ENCODE measurements at places on chromosomes 4 and X.

GRCh38 chr4:124710911-124711310 lies 1.6 kb downstream of the ANKRD50 start:
- DNase-seq, result no peak

- no peak for DNase-seq
Measured at GRCh38 chr4:168293386-168293975, 25.1 kb downstream of the DDX60 start.

DNA sequence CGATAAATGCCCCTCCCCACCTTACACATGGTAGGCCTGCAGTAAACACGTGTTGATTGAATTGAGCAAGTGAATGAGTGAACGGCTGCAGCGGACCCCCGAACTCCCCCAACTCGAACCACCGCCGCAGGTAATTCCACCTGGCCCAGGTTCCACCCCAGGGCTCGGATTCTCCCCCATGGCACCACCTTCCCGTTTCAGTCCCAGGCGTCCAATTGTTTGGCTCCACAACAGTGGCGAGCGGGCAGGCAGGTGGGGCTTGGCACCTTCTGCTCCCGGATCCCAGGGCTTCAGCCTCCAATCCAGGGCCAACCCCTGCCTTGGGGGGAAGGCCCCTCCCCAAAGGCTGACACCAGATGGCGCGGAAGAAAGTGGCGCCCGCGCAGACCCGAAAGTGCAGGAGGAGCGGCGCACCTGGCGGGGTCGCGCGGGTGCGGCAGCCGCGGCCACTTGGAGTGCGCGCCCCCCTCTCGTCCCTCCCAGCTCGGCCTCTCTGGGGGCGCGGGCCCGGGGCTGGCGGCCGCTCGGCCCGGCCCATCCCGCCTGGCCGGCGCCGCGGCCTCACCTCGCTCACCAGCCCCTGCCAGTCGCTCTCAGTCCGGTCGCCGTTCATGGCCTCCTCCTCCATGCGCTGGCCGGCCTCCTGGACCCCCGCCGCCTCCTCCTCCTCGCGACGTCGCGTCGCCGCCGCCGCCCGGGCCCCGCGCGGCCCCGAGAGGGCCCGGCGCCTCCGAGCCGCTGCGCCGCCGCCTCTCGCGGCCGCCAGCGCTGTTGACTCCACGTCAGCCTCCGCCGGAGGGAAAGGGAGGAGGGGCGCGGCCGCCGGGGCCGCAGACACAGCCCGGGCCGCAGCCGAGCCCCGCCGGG lies at the start of gene CCDC149:
Gene CCDC149 (minus strand): TSS at position 791 of the 867 bp plus-strand sequence. CDS start 178 bp downstream, at position 613.
- DNase-seq, result no peak

GRCh38 chr4:165151734-165152133 lies 39.1 kb upstream of the TMEM192 start:
- no peak for DNase-seq

- DNase-seq, result no peak
Measured at GRCh38 chr4:118825799-118826198, 10.1 kb downstream of the SEC24D start.

GRCh38 chrX:13790206-13791131 lies 26.4 kb downstream of the GPM6B start:
- DNase-seq, result no peak

DNA sequence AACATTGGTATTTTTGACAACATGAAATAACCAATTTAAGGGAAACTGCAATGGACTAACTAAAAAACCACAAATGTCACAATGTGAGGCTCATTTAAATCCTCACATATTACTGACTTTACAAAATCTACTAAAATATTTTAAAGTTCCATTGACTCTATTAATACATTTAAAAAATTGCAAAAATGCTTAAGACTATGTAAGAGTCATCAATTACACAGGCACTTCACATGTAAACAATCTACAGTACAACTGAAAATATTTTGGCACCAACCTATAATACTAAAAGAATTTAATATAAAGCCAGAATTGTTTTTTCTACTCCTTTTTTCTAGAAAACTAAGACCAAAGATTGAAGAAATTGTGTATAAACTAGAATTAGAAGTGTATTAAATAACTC lies 76.8 kb upstream of the RBMXL3 start:
- no peak for DNase-seq

DNA sequence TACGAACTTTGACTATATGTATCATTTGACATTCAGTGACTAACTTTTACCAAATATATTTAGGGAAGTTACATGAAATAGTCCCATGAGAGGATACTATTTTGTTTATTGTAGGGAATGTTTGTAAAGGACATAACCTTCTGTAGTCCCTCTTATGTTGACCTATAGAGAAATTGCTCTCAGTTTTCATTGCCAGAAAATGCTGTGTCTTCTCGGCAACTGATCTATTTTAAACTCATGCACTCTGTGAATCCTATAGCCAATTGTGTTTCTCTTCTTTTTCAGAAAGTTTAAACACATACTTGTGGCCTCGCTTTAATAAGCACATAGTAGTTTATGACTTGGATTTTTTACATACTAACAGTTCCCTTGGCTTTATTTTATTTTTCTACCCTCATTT lies 38.2 kb downstream of the DMP1 start:
- no peak for DNase-seq

GRCh38 chr4:71184195-71184781 lies 154.5 kb upstream of the SLC4A4 start:
- DNase-seq, result no peak

DNA sequence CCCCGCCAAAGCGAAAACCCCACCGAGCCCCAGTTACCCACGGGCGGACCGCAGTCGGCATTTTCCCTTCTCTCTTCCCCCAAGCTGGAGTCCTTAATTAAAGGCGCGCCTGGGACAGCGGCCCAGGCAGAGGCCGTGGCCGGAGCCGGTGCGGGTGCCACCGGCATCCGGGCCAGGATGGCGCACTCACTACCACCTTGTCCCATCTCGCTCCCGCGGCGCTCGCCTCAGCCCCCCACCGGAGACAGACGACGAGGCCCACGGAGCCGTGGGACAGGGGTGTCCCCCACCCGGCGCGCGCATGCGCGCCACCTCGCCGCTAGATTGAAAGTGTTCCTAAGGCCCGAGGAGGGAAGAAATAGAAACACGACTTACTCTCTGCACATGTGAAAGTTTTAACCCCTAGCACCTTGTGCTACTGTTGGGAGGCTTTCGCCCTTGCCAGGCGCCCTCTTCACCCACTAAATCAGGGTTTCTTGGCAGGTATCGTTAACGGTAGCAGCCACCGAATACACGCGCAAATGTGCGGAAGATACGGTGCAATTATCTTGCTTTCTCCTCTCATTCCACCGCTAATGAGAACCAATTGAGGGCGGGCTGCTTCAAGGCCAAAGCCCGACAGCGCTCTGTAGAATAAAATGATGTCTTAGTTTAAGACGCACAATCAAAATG lies 64.3 kb upstream of the CCDC160 start:
- peak; percentile 3 for DNase-seq

GRCh38 chr4:100929758-100930157 lies 411.9 kb upstream of the EMCN start:
- DNase-seq, result no peak

GRCh38 chrX:330726-331150 lies 12.1 kb upstream of the GTPBP6 start:
- no peak for DNase-seq

DNA sequence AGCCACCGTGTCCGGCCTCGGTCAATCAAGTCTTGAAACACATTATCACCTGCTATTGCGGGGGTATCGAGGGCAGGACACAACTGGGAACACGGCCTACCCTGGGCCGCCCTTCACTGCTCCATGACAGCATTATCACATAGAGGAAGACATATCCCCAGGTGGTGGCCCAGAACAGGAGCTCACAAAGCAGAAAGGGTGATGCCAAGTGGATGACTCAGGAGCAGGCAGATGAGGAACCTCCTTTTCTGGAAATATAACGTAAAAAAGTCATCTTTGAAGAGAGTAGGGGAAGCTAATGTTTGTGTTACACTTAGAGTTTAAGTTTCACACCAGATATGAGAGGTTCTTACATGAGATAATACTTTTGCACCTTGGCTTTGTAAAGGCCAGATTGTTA lies 5.3 kb upstream of the SUPT20HL1 start:
- no peak for DNase-seq

GRCh38 chr4:140240237-140240636 lies 86.3 kb upstream of the MAML3 start:
- DNase-seq, result no peak

- no peak for DNase-seq
Measured at GRCh38 chr4:88481537-88481936, 24.6 kb downstream of the HERC5 start.

DNA sequence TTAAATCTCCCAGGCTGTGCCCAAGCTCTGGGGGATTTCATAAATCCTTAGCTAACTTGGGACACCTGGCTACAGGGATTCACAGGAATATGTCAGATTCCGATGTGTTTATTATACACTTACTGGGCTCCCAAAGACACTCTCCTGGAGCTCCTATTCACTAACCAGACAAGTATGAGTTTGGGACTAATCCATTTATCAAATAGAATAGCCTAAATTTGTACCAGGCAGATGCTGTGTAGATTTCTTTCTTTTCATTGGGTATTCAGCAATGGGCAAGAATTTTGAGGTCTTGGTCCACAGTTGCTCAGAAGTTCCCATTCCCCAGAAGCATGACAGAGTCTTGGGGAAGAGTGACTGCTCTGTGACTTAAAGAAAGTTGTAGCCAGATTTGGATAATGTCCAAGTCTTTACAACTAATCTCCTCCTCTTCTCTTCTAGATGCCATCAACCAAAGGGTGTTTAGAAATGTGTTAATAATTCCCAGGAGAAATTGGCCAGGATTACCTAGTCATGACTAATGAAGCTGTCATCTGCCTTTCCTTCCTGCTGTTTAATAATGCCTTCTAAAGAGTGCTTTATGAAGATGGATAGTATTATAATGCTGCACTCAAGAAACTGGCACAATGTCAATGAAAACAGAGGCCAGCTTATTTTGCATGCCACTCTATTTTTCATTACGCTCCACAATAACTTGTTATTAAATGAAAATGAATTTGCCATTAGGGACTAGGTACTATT lies 120.9 kb downstream of the CHIC2 start:
- DNase-seq, result no peak

- no peak for DNase-seq
Measured at GRCh38 chr4:25769251-25769650, 93.5 kb downstream of the SEL1L3 start.

DNA sequence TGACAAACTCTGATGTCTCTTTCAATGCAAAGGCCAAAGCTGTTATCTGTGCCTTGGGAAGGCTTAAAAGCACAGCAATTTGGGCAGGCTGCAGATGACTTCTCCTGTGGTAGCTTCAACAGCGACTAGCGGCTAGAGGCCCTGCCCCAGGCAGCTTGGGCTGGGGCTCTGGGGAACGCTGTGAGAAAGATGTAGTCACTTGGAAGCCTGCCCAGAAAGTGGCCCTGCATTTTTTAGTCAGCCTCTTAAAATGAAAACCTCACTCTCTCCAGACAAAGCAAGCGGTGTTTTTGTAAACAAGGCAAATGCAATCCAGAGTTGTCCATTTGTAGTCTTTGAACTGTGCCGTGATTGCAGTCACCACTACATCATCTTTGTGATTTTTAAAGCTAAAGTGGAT lies 27.5 kb downstream of the PCYT1B start:
- DNase-seq, result no peak

DNA sequence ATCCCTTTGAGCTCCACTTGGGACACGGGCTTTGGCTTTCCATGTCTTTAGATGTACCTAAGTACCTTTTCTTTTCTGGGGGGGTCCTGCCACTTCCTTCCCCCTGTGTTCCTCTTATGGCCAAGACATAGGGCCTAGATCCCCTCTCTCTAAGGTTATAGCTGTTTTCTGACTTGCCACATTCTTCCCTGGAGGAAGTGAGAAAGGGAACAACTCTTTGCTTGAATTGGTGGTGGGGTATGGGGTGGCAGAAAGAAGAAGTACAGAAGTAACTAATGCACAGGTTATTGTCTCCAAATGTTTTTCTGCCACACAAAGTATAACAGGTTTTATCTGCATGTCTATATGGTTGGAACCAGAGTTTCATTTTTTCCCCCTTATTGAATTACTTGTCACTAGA lies 29.7 kb upstream of the DIPK2B start:
- no peak for DNase-seq

GRCh38 chr4:178836865-178837264 lies 1394.6 kb upstream of the AGA start:
- DNase-seq, result no peak

DNA sequence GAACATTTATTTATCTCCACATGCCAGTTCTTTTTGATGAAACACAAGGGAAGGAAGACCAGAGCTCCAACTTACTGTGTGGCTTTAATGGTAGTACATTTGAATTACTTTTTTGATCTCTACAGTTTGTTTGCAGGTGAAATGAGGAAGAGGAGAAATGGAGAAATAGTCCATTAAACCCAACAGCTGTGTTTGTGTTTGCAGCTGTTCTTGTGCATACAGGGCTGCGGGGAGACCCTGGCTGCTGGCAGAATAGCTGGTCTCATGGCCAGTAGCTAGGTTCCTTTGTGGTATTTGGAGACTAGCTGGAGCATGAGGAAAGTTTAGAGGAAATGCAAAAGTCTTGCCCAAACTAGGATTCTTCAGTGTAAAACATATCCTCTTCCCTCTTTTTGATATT lies 374.8 kb downstream of the GPAT3 start:
- no peak for DNase-seq

DNA sequence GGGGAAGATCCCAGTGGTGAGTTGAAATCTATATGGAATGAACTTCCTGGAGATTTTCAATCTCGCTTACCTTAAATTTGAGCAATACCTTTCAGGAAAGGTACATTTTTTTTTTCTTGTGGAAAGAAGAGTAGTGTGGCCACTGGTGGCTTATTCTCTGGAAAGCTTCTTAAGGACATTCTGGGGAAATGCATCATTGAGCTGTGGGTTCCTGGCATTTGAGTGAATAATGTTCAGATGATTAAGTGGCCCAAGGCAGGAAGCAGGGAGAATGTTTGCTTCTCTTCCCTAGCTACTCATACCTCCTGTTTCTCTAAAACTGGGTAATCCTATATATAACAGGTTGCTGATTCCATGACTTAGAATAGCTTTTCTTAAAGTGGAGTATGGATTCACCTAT lies 31.8 kb downstream of the STAG2 start:
- no peak for DNase-seq

GRCh38 chr4:126238013-126238412 lies 923.3 kb downstream of the FAT4 start:
- DNase-seq, result no peak

GRCh38 chr4:185576314-185576961 lies 41.1 kb upstream of the PDLIM3 start:
- no peak for DNase-seq

GRCh38 chr4:142743121-142743825 lies 102.8 kb downstream of the INPP4B start:
- DNase-seq, result no peak

GRCh38 chrX:133444952-133445831 lies 29.9 kb upstream of the GPC4 start:
- DNase-seq, result no peak

GRCh38 chrX:42739741-42740140 lies 38.2 kb downstream of the PPP1R2C start:
- DNase-seq, result no peak

GRCh38 chr4:133981327-133981726 lies 220.3 kb downstream of the PABPC4L start:
- DNase-seq, result no peak

DNA sequence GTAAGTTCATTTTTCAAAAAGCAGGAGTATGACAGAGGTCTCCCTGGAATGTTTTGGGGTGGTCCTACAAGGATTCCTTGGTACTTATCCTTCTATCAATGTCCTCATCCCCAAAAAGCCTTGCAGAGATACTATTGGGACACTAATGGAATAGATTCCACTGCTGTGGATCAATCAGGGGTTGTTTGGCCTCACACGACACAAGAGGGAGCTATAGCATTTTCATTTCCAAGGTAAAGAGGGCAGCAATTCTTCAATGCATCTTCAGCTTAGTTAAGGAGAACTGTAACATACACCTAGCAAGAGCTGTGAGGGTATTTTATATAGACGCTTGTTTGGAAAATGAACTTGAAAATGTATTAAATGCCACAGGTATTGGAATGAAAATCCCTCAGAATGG lies 50.9 kb downstream of the USP26 start:
- DNase-seq, result no peak
